Large intestine (tissue), 12 donors: ENCODE measurements at places on chromosomes 1 and 21.

DNA sequence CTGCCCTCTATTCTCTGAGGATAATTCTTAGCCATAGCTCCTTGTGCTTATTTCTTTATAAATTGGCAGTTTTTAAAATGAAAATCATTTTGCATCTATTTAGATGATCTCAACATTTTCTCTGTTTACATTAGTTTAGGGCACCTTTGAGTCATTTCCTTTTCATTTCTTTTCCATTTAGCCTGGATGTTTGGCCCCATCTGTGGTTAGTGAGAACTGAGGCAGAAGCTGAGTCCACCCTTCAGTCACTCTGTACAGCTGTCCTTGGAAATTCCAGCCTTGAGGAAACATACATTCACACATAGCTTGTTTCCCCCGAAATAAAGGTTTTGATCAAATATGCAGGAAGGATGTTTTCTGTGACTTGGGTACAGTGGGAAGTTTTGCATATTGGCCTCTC lies 123.7 kb downstream of the NTNG1 start:
- DNase-seq, result no peak

GRCh38 chr1:54219688-54220003 lies 19.7 kb downstream of the MRPL37 start:
- DNase-seq, result no peak

- no peak for DNase-seq
Observed at GRCh38 chr21:25304611-25305010, 302.7 kb downstream of the MRPL39 start.

DNA sequence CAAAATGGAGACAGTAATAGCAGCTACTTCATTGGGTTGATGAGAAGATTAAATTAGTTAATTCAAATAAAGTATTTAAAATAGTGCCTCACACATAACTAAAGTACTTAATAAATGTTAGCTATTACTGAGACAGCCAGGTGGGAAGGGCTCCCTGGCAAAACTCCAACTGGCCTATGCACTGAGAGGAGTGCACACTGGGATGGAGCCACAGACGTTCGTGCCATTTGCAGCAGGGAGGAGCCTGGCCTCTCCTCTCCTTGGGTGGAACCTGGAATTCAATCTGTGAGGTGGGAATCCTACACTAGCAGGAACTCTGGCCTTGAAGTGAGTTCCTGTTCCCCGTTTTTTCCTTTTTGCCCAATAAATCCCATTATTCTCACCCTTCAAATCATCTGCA lies 28.1 kb downstream of the SLC5A9 start:
- peak; percentile 77 for DNase-seq

- DNase-seq, result no peak
Observed at GRCh38 chr1:53645690-53646078, 93.3 kb downstream of the GLIS1 start.

DNA sequence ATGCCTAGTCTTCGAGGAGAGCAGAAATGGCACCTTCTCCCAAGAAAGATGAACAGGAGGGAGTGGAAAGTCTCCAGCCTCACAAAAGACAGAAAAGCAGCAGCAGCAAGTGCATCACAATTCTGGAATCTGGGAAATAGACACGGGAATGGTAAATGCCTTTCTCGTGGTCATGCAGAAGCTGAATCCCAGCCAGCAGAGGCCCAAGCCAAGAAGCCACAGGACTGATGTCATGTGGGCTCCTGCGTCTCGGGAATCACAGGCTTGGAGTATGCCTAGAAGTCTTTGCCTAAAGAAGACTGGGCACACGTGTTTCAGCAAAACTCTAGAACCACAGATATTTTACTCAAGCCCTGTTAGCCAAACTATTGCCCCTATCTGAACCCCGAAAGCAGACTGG lies 260.3 kb upstream of the PLD5 start:
- DNase-seq, result no peak

GRCh38 chr21:41601573-41602368 lies 93.8 kb upstream of the TMPRSS2 start:
- peak; percentile 78 for DNase-seq

DNA sequence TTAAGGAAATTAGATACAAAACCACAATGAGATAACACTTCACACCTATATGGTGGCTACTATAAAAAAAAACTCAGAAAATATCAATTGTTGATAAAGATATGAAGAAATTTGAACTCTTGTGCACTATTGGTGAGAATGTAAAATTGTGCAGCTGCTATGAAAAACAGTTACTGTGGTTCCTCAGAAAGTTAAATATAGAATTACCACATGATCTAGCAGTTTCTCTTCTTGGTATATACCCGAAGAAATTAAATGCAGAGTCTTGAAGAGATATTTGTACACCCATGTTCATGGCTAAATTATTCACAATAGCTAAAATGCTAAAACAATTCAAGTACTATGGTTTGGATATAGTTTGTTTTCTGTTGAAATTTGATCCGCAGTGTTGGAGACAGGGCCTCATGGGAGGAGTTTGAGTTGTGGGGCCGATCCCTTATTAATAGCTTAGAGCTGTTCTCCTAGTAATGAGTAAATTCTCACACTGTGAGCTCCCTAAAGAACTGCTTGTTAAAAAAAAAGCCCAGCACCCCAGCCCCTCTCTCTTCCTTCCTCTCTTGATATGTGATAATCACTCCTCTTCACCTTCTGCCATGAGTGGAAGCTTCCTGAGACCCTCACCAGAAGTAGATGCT lies 1412.1 kb downstream of the PLA2G4A start:
- DNase-seq, result no peak

- no peak for DNase-seq
Observed at GRCh38 chr1:198179556-198179981, 22.8 kb downstream of the NEK7 start.

- no peak for DNase-seq
Observed at GRCh38 chr1:227742738-227743715, 7.8 kb downstream of the SNAP47 start.

DNA sequence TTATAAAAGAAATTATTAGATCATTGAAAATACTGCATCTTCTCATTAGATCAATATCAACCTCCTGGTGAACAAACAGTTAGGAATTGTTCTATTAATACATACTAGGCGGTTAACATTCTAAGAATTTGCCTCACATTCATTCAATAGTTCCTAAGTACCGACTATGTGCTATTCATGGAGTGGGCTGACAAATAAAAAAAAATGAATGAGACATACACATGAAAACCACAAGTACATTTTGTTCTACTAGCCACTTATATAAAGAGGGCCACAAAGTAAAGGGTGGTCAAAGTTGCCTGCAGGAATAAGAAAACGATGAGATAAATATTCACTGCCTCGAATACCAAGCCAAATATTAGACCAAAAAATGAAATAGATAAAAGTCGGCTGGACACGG lies 294.4 kb downstream of the SDCCAG8 start:
- DNase-seq, result no peak

DNA sequence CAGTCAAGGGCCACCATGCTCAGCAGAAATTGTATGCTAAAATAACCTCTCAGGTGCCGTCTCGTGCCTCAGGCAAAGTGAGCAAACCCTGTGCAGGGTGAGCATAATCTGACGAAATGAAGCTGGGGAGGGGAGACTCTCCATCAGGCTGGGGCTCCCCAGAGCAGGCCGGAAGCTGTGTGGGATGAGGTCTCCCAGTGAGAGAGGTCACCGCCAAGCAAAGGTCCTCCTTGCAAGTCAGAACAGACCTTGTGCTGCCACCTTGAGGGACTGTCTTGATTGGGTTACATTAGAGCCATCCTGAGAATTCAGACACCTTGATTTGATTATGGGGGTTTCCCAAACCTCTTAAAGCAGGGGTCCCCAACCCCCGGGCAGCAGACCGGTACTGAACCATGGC lies 64.2 kb downstream of the ZNF684 start:
- DNase-seq, result no peak

DNA sequence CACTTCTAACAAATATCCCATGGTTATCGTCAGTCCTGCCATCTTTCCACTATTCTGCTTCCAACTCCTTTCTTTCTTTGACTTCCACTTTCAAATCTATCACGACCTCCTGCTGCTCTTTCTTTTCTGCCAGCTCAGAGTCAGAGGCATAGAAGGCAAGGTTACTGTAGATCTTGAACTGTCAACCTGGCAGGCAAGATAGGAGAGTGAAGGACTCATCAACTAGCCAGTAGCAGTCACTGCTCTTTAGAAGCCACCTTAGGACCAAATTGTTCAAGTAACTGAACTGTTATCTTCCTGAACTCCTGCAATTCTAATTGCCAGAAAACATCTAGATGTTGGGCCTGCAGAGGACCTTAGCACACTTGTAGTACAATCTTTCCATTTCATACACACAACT lies 13.1 kb upstream of the FCER1A start:
- no peak for DNase-seq

DNA sequence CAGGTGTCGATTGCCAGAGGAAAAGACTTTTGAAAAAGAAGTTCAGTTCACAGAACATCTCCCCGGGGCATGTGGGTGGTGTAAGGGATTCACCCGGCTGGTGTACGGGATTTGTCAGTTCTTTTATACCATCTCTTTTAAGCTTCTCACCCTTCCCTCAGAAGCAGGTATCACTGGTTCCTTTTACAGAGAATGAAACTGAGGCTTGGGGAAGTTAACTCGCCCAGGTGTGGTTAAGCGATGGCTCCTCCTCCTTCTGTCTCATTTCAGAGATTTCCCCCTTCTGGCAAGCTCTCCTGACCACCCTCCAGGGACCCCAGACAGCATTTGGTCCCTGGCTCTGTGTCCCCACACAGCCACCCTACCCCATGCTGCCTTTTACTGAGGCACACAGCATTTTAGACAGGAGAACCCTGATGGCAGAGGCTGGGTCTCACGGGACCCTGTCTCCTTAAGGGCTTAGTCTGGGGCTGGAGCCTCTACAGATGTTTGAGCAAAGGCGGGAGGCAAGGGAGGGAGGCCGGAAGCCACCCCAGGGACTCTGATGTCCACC lies 2.8 kb upstream of the ECE1 start:
- DNase-seq, result no peak

GRCh38 chr1:40449684-40450494 lies at the start of gene ZFP69B:
ZFP69B (plus strand) TSS chr1:40450476; CDS start chr1:40450962, 486 bp downstream.
- peak; percentile 93 for DNase-seq

GRCh38 chr1:103516693-103517092 lies 8.8 kb upstream of the RNPC3 start:
- DNase-seq, result no peak

GRCh38 chr1:10691075-10691739 lies 105.2 kb downstream of the CASZ1 start:
- peak; percentile 25 for DNase-seq

- DNase-seq, result no peak
Observed at GRCh38 chr1:224799083-224799482, 130.4 kb upstream of the DNAH14 start.

- no peak for DNase-seq
Observed at GRCh38 chr1:212491454-212491853, 58.7 kb downstream of the NENF start.

DNA sequence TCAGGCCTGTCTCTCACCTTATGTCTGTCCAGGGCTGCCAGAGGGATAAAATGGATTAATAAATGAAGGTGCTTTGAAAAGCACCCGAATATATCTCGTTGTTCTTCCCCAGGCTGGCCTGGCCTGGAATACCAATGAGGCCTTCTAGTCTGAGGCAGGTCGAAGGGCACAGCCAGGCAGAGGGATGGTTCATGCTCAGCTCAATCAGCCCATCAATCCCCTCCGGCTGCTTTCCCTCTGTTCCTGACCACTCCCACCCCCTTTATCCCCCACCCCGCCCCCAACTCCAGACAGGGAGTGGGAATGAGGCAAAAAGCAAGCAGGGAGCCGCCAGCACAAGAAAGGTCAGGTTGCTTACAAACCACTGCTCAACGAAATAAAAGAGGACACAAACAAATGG lies 40.0 kb upstream of the PRELP start:
- no peak for DNase-seq

- no peak for DNase-seq
Observed at GRCh38 chr1:66176012-66176715, 357.8 kb upstream of the SGIP1 start.

- no peak for DNase-seq
Observed at GRCh38 chr1:226972931-226973330, 32.8 kb downstream of the COQ8A start.

- peak; percentile 57 for DNase-seq
Observed at GRCh38 chr1:54577612-54578011, 29.6 kb downstream of the ACOT11 start.

DNA sequence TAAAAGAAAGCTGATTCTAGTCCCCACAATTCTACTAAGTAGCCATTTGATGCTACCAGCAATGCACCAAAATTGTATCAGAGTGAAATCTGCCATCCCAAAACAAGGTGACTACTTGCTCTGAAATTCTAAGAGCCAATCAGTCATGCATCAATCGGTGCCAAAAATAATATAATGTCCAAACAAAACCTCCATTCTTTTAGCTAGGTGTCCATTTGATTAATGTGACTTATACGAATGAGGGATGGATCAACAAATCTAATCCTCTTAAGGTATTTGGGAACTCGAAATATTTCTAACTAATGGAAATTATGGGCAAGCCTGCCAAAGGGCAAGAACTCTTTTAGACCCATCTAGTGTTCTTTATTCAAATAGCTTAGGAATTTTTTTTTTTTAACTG lies 66.4 kb upstream of the NEK2 start:
- no peak for DNase-seq
